GM12878 (cell line): ENCODE measurements at places on chromosomes 7 and 10. TPM values are rescaled to one million over a fixed set of nuclear protein-coding genes. Genes with fewer than 3 reads are reported as not detected.
A peak's percentile ranks its signal among the peaks of the same experiment; 100 is the strongest.

DNA sequence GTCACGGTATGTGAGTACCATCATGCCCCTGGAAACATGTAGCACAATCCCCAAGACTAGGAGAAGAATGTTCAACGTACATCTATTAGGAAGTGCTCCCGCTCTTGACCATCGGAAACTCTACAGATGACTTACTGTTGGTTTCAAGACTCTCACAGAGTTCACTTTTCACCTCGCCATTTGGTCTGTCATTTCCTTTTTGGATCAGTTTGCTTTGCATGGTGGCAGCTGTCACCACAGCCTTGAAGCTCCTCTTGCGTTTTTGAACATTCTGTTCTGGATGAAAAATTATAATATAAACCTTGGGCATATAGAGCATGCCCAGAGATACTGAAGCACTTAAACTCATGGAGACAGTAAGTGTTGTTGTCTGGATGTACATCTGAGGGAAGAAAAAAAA lies 806.8 kb downstream of the GRM8 start:
- DNase-seq, result no peak

Gene CPA2
- polyA plus RNA-seq, result not detected in 2 replicates

GRCh38 chr10:17229967-17230682 lies 2.1 kb downstream of the VIM start:
- DNase-seq, result peak; percentile 73

- DNase-seq, result no peak
These were observed 169.3 kb upstream of the AKR1E2 start for GRCh38 chr10:4656576-4657194.

DNA sequence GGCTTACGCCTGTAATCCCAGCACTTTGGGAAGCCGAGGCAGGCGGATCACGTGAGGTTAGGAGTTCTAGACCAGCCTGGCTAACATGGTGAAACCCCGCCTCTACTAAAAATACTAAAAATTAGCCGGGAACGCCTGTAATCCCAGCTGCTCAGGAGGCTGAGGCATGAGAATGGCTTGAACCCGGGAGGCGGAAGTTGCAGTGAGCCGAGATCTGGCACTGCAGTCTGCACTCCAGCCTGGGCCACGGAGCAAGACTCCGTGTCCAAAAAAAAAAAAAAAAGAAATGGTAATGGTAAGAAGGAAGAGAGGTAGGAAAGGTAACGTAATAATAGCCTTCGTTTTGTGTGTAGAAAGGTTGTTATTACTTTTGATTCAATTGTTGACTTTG lies 1.2 kb downstream of the HSPA14 start:
- no peak for DNase-seq

- DNase-seq, result no peak
These were observed 37.2 kb downstream of the EXOC4 start for GRCh38 chr7:133290041-133290440.

- no peak for DNase-seq
These were observed 36.1 kb downstream of the RALA start for GRCh38 chr7:39659356-39660013.

Gene LRRD1
- polyA plus RNA-seq, result not detected in 2 replicates

Gene TBX20
- not detected in 2 replicates for polyA plus RNA-seq

DNA sequence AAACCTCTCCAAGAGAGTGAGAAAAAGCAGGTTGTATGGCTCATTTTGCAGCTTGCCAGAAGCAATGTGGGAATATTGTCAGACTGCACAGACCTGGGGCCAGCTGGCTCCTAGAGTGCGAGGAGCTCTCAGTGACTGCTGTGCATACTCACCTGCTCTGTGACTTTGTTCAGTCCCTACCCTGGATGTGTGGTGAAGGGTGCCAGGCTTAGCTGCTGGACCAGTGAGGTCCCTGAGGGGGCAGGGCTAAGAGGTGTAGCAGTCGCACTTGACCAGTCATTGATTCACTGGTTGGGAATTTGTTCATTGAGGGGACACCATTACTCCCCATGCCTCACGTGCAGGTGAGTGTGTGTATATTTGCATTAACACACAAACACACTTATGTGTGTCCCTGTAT lies 60.1 kb downstream of the IKZF1 start:
- no peak for DNase-seq

Gene PHKG1
- polyA plus RNA-seq, result 0.22 and 0.31 TPM in 2 replicates

DNA sequence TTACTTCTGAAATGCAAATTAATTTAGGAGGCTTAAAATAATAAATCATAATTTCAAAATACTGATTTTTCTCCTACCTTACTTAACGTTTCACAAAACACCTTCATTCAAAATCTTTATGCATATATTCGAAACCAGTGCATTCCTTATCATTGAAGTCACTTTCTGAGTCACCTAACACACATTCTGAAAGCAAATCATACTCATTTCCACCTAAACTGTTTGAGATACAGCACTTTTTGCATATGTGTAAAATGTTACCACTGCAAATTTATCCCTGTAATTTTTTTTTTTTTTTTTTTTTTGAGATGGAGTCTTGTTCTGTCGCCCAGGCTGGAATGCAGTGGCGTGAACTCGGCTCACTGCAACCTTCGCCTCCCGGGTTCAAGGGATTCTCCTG lies 15.7 kb downstream of the PPP3CB start:
- DNase-seq, result no peak

DNA sequence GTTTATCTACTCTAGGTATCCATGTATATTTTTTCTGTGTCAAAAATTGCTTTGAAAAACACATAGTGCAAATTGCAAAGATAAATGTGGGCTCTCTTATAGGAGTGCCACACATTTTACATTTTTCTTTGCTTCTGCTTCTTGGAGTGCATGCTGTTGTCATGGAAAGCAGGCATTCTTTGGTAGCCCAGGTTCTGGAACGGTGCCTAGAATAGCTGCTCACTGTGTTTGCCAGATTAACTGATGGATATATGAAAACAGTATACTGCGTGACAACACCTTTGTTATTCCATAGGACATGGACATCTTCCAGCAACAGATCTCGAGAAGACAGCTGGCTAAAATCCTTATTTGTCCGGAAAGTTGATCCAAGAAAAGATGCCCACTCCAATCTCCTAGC lies 13.4 kb downstream of the NIPSNAP2 start:
- DNase-seq, result no peak

Gene WNT8B
- polyA plus RNA-seq, result not detected in 2 replicates

Gene IGF2BP3
- polyA plus RNA-seq, result 15.0 and 15.8 TPM in 2 replicates

Gene GJD4
- not detected in 2 replicates for polyA plus RNA-seq

- DNase-seq, result no peak
These were observed 61.9 kb downstream of the FOXL3 start for GRCh38 chr7:351681-352480.

DNA sequence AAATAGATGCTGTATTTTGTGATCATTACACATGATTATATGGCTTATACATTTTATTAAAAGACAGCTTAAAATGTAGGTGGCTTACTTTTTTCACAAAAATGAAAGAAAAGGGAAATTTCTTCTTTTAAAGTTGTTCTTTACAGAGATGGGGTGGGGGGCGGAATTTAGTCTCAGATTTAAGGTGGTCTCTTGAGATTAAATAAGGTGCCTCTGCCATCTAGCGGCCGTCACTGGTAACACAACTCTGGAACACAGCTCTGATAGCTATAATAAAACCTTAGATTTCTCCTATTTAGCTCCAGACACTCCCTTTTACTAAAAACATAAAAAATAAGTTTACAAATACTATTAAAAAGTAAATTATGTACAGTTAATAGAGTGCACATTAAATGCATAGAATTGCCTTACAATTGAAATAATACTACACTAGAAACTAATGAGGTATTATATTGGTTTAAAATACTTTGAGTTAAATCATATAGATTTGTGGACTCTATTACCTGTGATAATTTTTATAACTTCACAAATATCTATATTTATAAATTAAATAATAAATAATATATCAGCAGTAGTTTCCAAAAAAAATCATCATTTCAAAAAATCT lies 210.9 kb downstream of the DGKB start:
- no peak for DNase-seq

GRCh38 chr7:143299840-143300239 lies 11.7 kb downstream of the CASP2 start:
- DNase-seq, result no peak

Gene IFRD1
- polyA plus RNA-seq, result 20.6 and 25.2 TPM in 2 replicates

GRCh38 chr10:108561649-108562048 lies 1361.7 kb downstream of the XPNPEP1 start:
- DNase-seq, result no peak

DNA sequence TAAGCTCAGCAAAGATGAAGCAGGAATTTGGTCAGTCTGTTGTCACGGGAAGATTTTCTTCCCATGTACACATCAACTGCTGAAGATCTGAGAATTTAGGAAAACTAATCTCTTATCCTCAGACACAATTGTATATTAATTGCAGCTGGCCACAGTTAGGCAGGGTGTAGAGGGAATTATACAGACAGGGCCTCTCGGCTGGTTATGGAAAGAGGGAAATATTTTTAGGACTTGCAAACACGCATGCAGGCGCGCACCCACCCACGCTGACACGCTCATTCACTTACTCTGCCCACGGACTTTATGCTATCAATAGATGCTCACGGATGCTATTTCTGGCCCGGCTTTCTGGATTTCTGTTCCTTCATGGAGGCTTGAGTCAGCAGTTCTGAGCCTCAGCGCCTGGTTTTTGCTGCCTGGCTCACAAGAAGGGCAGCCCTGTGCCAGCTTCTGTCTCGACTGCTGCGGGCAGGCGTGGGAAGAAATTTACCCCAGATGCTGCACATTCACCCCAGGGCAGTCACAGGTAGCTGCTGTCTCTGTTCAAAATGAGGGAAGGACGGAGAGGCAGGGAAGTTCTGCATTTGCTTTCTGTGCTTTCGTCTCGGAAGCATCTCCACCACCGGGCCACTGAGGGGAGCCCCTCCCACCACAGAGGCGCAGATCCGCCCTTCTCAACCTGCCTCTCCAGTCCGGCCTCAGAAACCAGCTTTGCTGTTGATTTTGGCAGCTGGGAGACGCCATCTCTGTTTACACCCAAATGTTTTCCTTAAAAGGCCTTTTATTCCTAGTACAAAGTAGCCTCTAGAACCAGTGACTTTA lies 116.3 kb upstream of the BTBD16 start:
- no peak for DNase-seq

GRCh38 chr10:11240641-11241040 lies 223.0 kb downstream of the CELF2 start:
- DNase-seq, result no peak

DNA sequence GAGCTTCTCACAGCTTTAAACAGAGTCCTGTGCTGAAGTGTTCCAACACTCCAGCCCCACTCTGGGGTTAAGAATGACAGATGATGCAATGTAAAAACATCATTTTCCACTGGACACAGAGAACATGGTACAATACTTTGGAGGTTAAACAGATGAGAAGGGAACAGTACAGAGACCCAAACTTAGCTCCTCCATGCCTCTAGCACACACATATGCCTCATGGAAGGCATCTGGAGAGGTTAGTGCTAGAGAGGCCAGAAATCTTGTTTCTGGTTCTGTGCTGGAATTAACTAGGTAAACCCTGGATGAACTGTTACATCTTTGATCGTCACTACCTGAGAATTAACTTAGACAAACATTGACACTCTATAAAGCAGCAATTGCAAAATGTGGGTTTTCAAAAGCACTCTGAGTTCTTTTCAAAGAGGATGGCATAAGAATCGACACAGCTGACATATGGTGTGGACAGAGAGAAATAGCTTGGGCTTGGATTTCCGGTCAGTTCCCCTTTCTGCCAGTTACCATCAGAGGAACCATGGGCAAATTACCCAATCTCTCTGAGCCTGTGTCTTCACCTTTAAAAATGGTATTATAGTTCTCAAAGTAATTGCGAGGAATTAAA lies 81.9 kb downstream of the KCNMA1 start:
- no peak for DNase-seq

GRCh38 chr10:52818019-52818418 lies 45.4 kb upstream of the MBL2 start:
- peak; percentile 37 for DNase-seq

- no peak for DNase-seq
These were observed 145.2 kb upstream of the UNC5B start for GRCh38 chr10:71067098-71067740.

Gene FOXI2
- not detected in 2 replicates for polyA plus RNA-seq

Gene STAMBPL1
- polyA plus RNA-seq, result 21.5 and 22.4 TPM in 2 replicates

DNA sequence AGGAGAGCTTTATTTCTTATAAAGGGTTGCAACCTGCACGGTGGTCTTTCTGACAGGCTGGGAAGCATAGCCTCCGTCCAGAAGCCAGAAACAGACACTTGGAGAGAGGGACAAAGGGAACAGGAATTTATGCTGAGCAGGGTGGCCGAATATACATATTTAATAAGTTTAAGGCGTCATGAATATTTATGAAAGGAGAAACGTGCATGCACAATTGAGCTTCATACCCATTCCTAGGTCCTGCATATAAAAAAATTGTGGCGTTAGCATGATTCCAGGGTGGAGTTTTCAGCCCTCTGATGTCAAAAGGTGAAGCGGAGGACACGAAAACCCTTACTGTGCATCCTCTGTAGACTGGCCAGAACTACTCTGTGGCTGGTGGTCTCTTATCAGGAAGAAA lies 10.7 kb downstream of the CCDC126 start:
- DNase-seq, result no peak

Gene EPHB4
- polyA plus RNA-seq, result 0.09 TPM in 1 of 2 replicates, not detected in the other

Gene SPDYE9
- 1.2 and 1.8 TPM in 2 replicates for polyA plus RNA-seq

Gene AVL9
- 21.0 and 21.2 TPM in 2 replicates for polyA plus RNA-seq

GRCh38 chr7:155584261-155584660 lies 37.9 kb upstream of the CNPY1 start:
- no peak for DNase-seq

Gene SKAP2
- polyA plus RNA-seq, result 39.1 and 40.6 TPM in 2 replicates

GRCh38 chr7:38801786-38802185 lies 107.2 kb downstream of the VPS41 start:
- DNase-seq, result no peak

DNA sequence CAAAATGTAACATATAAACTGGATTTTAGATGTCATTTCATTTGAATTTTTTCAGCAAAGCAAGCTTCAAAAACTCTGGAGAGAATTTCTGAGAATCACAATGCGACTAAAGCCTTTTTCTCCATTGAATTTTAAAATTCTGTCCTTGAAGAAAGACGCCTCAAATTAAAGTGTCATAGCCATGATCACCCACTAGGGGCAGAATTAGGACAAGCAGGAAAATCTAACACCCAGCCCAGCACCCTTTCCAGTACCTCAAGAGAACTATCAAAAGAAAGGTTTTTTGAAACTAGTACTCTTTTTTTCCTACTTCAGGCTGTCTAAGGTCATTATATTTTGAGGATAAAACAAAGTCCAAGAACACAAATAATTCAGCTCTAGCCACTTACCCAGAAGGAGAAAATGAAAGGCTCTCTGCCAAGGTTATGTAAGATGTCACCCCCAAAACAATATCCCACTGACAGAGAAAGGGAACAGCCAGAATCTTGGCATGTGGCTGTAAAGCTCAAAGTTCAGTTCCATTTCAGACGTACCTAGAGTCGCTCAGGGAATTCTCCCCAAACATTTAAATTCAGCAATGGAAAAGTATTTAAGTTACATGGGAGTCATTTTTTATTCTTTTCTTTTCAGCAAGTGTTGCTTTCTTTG lies 299.4 kb downstream of the SNX13 start:
- no peak for DNase-seq
